ENCODE measurements at places on chromosomes 2 and 18. TPM values are rescaled to one million over a fixed set of nuclear protein-coding genes. Genes with fewer than 3 reads are reported as not detected.

Gene TUBA4B
- total RNA-seq = not detected

Gene DYNAP
- total RNA-seq = not detected

Gene DSG1
- not detected for total RNA-seq

Gene ADAM17
- total RNA-seq = 70.3 TPM

Gene RFTN2
- total RNA-seq = 6.5 TPM

Gene PRKAG3
- total RNA-seq = not detected

Gene PIKFYVE
- 52.9 TPM for total RNA-seq

Gene COL5A2
- 81.4 TPM for total RNA-seq

Gene GCG
- not detected for total RNA-seq

Gene ZNF385B
- not detected for total RNA-seq

Gene WNT10A
- total RNA-seq = 0.07 TPM

Gene TSHZ1
- total RNA-seq = 7.7 TPM

Gene LRPPRC
- 143 TPM for total RNA-seq

Gene CNGA3
- total RNA-seq = under 0.01 TPM

Gene RGPD8
- 28.8 TPM for total RNA-seq

Gene ASAP2
- 121 TPM for total RNA-seq

Gene BMP10
- total RNA-seq = not detected

Gene GKN2
- total RNA-seq = not detected

Gene PTPN18
- total RNA-seq = 48.5 TPM

Gene CERS6
- total RNA-seq = 16.5 TPM

Gene OTOS
- total RNA-seq = not detected

Gene SCG2
- not detected for total RNA-seq

Gene PRPF40A
- 195 TPM for total RNA-seq

Gene IL18R1
- total RNA-seq = 6.4 TPM

Gene POTEI
- 0.66 TPM for total RNA-seq

Gene LOXHD1
- not detected for total RNA-seq

Gene FABP1
- not detected for total RNA-seq

Gene PLCD4
- total RNA-seq = 0.79 TPM

Gene CYP20A1
- total RNA-seq = 43.1 TPM

Gene SERPINB13
- 0.13 TPM for total RNA-seq

Gene GPN1
- total RNA-seq = 55.2 TPM

Gene IL37
- total RNA-seq = not detected

Gene RAB17
- 2.9 TPM for total RNA-seq

Gene ATP6V1C2
- not detected for total RNA-seq

Gene NRP2
- total RNA-seq = 151 TPM

Gene PSTPIP2
- total RNA-seq = 4.7 TPM

Gene RND3
- 48.4 TPM for total RNA-seq

Gene PPP1R1C
- 0.53 TPM for total RNA-seq

Gene PLCL1
- total RNA-seq = 9.7 TPM

Gene KLHL41
- total RNA-seq = 0.29 TPM

Gene LOXL3
- total RNA-seq = 0.72 TPM

Gene SH2D6
- not detected for total RNA-seq

Gene UPP2
- total RNA-seq = not detected

Gene DPP4
- 16.2 TPM for total RNA-seq

Gene CD8B
- not detected for total RNA-seq

Gene CYP27C1
- total RNA-seq = not detected

Gene ANKRD12
- total RNA-seq = 28.4 TPM

Gene TGFA
- 0.66 TPM for total RNA-seq

Gene NEURL3
- not detected for total RNA-seq

Gene UGT1A4
- total RNA-seq = not detected

Gene CXCR4
- 93.5 TPM for total RNA-seq

Gene CYP27A1
- total RNA-seq = 4.1 TPM

Gene NTSR2
- not detected for total RNA-seq

Gene SOX11
- not detected for total RNA-seq

Gene BBS5
- total RNA-seq = 6.3 TPM

Gene GPBAR1
- 0.40 TPM for total RNA-seq

Gene CLEC4F
- total RNA-seq = not detected

Gene LDLRAD4
- total RNA-seq = 1.6 TPM
